ENCODE measurements at places on chromosomes 3 and 15. TPM values are rescaled to one million over a fixed set of nuclear protein-coding genes. Genes with fewer than 3 reads are reported as not detected.

- no peak for DNase-seq
These were observed 23.2 kb downstream of the FBLN2 start for GRCh38 chr3:13571831-13572750.

GRCh38 chr3:140896997-140897396, 44.6 kb upstream of the SLC25A36 start:
- no peak for DNase-seq

- no peak for DNase-seq
These were observed 508 bp downstream of the GORASP1 start for GRCh38 chr3:39106851-39107387.

DNA sequence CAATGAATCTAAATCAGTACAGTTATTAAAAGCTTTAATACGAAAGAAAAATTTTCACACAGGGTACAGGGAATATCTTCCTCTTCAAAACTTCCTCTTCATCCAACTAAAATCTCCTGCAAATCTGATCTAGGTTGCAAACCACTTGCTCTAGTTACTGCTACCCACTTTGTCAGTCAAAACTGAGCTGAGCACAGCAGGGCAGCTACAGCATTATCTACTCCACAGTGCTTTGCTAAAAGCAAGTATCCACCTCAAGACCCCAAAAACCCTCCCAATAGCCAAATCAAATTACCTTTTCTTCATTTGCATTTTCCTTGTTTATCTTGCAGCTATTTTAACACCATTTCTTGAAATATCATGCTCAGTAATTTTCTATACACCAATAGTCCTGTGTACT, 14.7 kb downstream of the ZNF280D start:
- DNase-seq: no peak

DNA sequence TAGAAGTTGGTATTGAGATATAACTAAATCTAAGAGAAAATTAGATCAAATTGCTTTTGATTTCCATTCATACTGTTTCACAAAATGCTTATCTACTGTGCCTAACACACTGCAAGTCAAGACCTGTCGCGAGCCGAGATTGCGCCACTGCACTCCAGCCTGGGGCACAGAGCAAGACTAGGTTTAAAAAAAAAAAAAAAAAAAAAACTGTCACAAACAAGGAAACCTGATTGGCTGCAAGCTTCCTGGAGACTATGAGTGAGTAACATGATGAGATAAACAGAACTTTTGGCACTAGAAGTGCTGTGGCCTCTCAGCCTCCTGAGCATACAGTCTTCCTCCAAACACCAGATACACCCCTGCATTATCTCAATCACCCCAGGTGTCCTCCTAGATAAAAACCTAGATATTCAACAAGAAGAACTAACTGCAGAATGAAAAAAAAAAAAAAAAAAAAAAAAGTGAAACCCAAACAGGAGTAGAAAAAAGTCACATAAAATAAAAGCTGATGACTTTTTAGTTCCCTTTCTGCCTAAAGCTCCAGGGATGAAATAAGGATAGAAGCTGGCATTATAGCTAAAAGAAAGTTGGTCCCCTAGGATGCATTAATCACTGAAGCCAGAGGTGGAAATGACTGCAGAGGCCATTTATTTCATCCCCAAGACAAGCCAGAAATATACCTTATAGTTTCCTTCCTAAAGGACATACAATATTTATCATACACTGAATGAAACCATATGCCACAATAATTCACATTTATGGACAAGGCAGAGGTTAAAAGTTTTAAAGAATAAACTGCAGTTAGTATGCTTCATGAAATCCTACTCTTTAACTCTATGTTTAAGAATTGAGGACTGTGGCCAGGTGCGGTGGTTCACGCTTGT, 82.4 kb downstream of the P3H2 start:
- DNase-seq: no peak

DNA sequence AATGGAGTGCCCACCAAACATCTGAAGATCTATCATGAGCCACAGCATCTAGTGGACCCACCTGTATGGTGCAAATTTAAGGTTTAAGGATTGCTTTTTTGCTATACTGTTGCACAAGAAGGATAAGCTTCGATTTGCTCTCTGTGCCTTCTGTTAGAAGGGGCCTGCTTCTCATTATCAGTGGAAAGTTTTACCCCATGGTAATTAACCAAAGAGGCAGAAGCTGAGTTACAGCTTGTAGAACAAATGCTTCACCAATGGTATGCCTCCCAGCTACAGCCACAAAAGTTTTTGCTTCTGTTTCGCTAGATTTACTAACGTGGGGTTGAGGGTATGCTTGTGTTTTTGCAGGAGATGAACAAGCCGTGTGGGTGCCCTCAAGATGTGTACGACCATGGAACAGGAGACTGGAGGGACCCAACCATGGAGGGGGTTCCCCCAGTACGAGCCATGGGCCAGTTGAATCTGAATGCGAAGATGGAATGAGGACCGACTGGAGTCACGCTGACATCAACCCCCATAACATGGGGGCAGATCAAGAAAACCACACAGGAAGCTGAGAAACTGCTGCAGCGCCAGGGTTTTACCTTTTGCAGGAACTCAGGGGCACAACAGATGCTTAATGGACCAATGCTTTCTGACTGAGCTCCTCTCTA, 43.5 kb downstream of the ACAD9 start:
- DNase-seq: no peak

DNA sequence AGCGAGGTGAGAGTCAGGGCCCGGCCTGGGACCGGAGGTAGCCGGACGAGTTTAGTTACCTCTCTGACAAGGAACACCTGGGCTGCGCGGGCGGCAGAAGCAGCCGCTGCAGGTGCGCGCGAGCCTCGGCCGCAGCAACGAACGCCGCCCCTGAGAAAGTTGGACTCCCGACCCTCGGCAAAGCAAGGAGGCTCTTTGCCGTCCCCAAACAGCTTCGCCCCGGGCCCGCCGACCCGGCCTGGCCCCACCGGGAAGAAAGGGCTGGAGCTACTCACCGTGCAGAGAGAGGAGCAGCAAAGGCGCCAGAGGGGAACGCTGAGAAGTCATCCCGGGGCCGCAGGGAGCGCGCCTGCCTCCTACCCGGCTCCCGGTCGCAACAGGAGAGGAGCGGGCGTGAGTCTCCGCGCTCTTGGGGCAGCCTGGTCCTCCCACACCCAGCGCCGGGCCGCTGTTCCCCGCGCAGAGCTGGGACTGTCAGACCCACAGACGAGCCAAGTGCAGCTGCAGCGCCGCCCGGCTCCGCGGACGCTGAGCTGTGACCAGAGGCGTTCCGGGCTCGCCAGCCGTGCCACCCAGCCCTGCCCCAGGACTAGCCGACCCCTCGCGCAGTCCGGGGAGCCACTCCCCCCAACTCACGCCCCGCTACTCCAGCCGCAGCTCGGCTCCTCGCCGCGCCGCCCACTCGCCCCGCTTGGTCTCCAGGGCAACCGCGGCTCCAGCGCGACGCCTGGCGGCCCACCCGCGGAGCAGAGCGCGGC, at the start of gene IGSF11:
Gene IGSF11, minus strand, starts transcription at position 591 of the 758 bp plus-strand sequence. Its CDS starts 264 bp downstream, at position 327.
- DNase-seq: no peak

- no peak for DNase-seq
These were observed 109.5 kb upstream of the PTPRG start for GRCh38 chr3:61451841-61452240.

The RBM5 gene
- total RNA-seq: 86.6 TPM

The MYRIP gene
- 0.59 TPM for total RNA-seq

The LMOD3 gene
- not detected for total RNA-seq

DNA sequence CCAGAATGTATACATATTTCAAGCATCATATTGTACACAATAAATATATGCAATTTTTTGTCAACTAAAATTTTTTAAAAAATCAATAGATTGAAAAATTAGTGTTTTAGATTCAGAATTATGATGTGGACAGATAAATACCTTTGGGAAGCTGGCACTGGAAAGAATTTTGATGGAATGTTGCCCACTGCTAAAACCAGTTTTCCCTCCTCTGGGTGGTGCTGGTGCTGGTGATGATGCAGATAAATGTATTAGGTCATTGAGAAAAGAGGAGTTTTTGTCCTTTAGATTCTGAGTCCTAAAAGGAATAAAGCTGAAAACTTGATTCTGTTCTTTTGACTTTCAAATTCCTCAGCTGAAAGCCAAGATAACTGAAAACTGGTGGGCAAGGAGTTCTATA, 56.0 kb upstream of the SUCLG2 start:
- no peak for DNase-seq

DNA sequence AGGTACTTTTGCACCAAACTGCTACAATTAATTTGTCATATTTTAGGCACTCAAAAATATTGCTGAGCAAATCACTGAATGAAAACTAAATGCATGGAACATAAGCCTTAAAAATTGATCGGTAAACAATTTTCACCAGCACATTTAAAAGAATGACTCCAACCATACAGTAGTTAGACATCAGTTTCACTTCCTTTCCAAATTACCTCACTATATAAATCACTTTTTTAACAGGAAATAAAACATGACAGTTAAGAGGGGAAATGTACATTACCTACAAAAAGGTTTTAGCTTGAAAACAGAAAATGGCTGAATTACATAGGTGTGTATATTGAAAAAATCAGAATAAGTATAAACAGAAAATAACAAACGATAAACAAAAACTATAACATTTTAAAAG, 108.4 kb downstream of the SERPINI1 start:
- no peak for DNase-seq

GRCh38 chr3:170499562-170500156, 81.0 kb downstream of the CLDN11 start:
- DNase-seq: no peak

The EPB42 gene
- total RNA-seq: 0.10 TPM

- DNase-seq: no peak
These were observed 103.4 kb downstream of the TUSC7 start for GRCh38 chr3:116812949-116813348.

DNA sequence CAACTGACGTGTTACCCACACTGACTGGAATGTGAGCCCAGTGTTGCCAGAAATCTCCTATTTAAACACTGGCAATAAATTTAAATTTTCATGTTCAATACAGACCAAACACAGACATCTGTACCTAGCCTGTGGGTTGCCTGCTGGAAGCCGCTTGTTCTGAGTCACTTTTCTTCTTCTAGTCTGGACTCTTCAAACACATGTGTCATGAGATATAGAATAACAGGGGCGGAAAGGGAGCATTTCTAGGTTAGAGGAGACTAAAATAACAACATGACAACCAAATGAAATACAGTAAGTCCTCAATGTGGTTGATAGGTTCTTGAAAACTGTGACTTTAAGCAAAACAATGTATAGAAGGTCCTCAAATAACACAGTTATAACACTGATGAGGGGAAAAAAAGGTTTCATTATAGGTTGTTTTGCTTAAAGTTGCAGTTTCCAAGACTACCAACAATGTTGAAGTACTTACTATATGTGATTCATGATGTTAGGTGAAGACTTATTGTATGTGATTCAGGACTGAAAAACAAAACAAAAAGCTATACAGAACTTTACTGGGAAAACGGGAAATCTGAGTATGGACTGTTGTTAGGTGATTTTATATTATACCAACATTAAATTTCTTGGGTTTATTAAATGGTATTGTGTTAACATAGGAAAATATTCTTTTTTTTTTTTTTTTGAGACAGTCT, 63.1 kb downstream of the PRKAR2A start:
- no peak for DNase-seq

GRCh38 chr15:88902846-88903245, 7.5 kb upstream of the HAPLN3 start:
- no peak for DNase-seq

The XCR1 gene
- not detected for total RNA-seq

DNA sequence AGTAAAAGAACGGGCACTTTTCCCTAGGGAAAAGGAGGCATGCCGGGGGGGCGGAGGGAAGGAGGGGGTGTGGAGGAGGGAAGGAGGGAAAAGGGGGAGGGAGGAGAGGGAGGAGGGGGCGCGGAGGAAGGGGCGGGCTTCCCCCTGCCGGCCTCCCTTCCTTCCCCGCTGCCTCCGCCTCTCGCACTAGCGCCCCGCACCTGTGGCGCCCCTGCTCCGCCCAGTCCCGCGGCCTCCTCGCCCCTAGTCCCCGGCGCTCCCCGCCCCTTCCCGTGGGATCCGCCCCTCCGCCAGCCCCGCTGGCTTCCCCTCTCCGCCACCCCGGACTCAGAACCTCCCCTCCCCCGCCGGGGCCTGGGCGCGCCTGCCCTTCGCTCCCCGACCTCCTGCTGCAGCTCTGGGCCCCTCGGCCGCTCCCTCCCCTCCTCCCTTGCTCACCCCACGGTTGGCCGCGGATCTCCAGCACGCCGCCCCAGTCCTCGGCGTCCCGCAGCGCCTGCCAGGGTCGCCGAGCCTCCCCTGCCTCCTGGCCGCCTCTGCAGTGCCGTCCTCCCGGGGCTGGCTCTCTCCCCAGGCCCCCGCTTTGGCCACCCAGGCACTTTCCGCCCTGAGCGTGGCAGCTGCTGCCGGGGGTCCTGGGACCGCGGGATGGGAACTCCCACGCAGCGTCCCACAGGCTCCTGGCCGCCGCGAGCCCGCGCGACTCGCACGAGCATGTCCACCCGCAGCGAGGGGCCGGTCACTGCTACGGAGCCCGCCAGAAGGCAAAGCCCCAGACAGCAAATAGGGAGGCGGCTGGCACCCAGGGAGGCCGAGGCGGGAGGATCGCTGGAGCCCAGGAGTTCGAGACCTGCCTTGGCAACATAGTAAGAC, 147.4 kb downstream of the TJP1 start:
- DNase-seq: no peak

The SLC24A5 gene
- not detected for total RNA-seq

The PLA2G4D gene
- total RNA-seq: not detected

- DNase-seq: no peak
These were observed 99.8 kb downstream of the SLMAP start for GRCh38 chr3:57855943-57856342.

DNA sequence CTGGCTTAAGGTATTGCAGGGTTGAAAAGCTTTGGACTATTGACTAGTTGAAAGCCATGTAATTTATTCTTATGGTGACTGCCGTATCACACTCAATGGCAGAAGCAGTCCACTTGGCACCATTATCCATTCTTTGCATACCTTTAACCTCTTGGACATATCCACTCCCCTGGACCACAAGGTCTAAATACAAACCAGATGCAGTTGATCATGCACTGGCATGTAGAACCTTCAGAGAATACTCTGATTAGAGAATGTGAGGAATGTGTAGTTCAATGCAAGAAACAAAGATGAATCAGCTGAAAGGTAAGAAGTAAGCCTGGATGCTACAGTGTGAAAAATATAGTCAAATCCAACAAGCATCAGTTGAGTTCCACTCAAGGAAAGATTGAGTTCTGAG, 93.1 kb downstream of the FRMD5 start:
- DNase-seq: no peak

DNA sequence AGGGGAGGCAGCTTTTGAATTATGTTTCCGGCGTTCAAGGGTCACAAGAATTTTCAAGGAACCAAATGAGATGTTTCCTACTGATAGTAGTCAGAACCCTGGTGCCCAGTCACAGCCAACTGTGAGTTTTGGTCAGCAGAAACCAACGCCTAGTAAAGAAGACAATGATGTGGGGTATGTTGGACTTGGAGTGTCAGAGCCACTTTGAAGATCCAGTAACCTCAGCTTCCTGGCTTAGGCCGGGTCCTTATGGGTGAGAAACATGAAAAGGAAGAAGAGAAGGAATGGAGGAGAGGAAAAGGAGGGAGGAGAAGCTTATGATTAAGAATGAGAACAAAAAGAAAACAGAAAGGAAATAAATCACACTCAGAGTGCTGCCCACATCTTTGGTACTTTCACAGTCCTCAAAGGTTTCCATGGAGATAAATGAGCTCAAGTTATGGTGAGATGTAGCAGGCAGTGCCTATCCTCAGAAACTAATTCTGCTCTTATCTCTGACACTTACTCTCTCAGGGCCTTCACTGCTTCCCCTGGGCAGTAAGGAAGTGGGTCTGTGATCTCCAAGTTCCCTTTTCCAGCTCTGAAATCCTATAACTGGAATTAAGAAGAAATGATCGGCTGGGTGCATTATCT, 2.0 kb upstream of the MCF2L2 start:
- DNase-seq: no peak

The EOMES gene
- 2.5 TPM for total RNA-seq

The SCN11A gene
- not detected for total RNA-seq

Data from Panc1 (cell line).